ENCODE measurements at places on chromosomes 5 and 9.

DNA sequence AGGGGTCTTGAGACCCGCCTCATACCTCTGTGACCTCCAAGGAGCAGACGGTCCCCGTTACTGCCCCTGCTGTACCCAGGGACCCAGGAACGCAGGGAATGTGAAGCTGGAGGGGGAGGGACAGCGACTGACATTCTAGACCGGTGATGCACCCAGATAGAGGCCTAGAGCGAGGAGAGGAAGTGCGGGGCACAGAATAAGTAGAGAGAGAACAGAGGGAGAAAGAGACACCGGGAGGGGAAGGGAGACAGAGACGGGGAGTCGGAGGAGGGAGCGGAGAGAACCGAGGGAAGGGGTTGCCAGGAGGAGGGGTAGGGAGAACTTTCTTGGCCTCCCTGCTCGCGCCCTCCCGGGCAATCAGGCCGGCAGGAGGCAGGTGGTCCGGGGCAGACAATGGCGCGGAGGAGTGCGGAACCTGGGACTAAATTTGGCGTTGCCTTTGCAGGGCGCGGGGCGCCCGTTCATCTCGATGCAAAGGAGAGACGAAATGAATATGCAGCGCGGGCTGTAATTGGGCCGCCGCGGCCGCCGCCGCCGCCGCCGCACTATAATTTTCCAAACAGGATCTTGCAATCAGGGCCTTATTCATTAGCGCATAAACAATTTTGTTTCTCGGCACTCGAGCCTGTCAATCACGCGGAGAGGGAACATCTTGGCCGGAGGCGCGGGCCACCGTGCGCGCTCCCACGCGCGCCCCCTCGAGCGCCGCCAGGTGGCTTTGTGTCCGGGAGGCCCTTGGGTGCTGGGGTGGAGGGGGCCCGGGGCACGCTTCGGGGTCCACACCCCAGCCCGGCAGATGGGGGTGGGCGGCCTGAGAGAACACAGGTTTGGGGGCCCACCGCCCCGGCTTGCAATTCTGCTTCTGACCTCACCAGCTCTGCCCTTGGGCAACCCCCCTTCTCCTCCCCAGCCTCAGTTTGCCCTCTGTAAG is 33.0 kb downstream of the NDUFA8 start:
- DNase-seq = no peak

DNA sequence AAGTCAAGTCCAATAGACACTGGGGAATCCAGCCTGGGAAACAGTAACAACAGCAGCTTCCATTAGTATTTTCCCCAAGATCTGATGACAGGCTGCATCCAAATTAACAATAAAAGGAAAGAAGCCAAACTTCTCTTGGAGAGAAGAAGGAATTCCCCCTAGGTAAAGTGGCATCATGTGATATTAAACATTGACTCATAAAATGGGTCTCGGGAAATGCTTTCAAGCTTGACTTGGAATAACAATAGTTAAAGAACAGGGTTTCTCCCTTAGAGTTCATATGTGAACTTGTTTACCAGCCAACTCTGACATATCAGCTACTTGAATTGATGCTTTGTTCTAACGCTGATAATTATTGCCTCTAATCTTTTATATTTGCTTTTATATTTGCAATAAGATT is 45.4 kb downstream of the ENTREP1 start:
- DNase-seq = no peak

DNA sequence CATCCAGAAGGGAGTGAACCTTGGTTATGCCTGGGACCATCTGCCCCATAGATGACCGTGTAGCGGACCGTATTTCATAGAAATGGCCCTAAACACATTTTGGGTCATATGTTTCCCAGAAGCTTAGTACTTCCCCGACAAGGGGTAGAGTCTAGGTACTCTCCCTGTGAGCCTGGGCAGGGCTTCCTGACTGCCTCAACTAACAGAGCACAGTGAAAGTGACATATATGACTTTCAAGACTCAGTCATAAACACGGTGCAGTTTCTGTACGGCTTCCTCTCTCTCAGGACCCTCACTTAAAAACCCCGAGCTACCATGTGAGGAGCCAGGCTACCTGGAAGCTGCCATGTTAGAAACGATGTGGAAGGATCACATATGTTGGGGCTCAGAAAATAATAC is 20.9 kb downstream of the C9orf57 start:
- no peak for DNase-seq

- no peak for DNase-seq
Observed at GRCh38 chr9:128232528-128233428, 29.6 kb downstream of the DNM1 start.

DNA sequence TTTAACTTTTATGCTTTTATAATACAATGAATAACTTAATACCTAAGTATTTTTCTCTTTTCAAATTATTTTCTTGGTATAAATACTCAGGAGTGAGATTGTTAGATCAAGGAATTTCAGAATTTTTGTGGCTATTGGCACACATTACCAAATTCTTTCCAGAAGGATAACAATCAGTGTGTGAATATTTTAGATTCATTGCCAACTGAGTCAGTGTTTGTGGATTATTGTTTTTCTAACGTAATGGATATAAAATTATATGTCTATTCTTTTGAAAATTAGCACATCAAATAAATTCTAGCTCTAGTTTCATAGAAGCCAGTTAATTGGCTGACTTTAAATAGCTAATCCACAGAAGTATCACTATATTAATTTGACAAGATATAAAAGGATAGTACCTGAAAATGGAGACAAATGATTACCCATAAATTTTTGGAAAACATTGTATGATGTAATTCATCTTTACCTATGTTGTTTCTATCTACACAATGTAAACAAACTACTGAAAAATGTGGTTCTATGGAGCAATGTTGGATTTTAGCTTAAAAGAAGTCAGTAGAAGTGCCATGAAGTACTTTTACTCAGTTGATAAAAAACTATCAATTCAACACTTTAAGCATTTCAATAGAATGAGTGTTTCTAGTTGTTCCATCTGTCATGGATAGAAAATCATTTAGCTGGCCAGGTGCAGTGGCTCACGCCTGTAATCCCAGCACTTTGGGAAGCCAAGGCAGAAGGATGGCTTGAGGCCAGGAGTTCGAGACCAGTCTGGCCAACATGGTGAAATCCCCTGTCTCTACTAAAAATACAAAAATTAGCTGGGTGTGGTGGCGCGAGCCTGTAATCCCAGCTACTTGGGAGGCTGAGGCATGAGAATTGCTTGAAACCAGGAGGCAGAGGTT is 185.1 kb downstream of the ADAMTSL1 start:
- no peak for DNase-seq

DNA sequence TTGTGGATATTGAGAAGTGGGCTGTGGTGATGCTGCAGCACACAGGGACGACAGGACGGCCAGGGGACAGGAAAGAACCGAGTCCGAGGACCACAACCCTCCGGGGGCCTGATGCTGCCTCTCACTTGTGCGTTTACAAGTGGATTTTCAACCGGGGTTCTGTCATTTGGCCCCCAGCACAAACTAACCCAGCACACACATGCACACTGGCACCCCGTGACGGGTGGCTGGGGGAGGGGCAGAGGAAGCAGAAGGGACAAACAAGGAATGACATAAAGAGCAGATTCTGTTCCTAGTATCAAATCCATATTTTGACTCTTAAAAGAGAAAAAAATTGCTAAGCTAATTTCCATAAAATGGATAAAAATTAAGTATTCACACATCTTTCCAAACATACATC is 18.3 kb upstream of the ZFYVE16 start:
- DNase-seq = no peak

GRCh38 chr5:35456506-35456905 is 161.2 kb upstream of the SPEF2 start:
- no peak for DNase-seq

DNA sequence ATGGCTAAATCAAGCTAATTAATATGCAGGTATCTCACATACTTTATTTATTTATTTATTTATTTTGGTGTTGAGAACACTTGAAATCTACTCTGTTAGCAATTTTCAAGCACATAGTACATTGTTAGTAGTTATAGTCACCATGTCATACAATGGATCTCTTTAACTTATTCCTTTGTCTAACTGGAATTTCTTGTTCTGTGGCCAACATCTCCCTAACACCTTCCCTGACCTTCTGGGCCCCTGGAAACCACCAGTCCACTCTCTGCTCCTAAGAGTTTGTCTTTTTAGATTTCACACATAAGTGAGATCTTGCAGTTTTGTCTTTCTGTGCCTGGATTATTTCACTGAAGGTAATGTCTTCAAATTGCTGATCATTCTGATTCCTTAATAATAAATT is 229.1 kb downstream of the SEMA5A start:
- DNase-seq = no peak

DNA sequence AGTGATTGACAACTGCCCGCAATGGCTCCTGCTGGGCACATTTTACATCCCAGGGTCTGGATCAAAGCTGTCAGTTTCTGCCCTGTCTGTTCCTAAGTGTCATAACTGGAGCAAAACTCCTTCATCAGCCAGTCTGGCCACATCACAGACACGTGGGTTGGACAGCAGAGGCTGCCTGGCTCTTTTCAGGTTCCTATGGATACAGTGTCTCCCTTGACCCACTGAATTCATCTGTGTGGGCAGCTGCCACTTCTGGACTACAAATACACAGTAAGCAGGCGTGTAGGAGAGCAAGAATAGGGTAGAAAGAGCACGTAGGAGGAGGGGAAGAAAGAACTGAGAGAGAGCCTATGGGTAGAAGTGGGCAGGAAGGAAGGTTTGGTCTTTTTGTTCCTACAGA is 238.0 kb downstream of the ENC1 start:
- peak; percentile 15 for DNase-seq

GRCh38 chr5:930866-931265 is 38.2 kb downstream of the TRIP13 start:
- DNase-seq = no peak

DNA sequence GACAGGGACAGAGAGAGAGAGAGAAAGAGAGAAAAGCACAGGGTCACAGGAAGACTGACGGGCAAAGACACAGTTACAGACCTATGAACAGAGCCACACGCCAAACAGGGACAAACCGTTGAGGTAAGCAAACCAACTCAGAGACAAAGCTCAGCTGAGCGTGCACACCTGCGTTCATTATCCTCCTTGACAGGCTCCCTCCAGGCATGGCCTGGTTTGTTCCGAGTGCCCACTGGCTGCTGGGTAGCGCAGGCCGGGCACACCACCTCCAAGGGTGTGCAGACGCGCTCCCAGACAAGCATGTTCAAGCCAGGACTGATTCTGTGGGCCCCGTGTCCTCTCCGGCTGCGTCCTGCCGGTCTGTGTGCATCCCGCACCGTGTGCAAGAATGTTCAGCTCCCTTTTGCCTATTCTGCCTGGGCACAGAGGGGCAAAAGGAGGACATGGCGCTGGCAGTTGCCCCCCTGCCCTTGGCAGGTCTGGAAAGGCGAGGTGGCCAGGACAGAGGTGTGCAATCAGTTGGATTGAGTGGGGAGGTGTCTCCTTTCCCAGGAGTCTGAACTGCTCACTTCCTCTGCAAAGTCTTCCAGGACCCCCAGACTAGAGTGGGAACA is 467 bp upstream of the SMIM32 start:
- DNase-seq = peak; percentile 40

DNA sequence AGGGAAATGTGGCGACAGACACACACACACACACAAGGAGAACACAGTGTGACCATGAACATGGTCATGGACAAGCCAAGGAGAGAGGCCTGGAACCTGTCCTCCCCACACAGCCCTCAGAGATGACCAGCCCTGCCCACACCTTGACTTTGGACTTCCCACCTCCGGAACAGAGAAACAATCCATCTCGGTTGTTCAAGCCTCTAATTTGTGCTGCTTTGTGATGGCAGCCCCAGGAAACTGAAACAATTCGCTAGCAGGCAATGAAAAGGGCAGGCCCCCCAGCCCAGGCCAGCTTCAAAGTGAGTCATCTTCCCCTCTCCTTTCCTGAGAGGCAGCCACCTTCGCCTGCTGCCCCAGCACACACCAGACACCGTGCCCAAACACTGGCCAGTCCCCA is 47.7 kb downstream of the NSUN2 start:
- DNase-seq = no peak

DNA sequence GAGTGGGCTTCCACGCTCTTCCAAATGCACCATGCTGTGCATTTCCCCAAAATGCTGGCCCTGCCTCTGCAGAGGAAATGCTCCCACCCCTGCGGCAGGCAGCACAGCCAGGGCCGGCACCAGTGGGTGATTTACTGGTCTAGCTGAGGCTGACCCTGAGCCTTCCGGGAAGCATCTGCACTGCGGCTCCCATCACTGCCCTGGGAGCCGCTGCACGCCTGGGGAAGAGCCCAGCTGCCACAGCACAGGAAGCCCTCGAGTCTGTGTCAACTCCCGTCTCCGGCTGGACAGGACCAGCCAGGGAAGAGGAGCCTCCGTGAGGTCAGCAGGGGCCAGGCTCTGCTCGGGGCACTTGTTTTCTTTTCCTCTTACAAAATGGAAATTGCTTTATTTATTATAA is 25.1 kb upstream of the EEIG1 start:
- DNase-seq = peak; percentile 17

- DNase-seq = no peak
Observed at GRCh38 chr5:166324372-166324771, 1967.1 kb upstream of the WWC1 start.

DNA sequence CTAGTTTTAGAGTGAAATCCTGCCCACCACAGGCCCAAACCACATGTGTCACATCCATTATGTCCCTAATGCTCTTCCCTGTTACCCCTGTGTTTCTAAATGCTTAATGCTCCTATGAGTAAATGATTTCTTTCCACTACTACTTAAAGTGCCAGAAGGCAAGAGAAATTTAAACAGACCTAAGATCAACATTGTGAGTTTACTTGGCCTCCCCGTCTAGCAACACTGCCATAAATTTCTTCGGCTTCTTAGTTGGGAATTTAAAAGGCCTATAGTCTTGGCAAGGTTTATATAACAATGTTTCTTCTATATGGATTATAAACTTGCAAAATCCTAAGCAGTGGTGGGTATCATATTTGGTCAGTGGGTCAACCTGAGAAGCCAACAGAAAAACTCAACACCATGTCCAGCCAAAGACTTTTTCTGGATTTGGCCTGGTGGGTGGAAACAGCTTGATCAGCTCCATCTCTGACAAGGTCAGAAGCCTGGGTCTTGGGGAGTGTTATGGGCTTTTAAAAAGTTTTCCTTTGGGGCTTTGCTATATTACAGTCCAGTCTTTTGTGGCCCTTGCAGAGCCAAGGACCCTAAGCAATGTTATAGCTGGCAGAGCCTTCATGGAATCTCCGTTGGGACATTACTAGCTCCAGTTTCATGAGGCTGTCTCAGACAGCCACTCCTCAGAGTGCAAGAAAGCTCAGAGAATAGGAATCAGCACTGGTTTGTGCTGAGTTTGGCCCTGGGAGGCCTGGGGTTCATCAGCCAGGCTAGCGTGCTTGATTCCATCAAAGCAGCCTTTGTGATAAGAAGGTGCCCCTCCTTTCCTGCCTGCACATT is 119.8 kb downstream of the PRDM6 start:
- DNase-seq = no peak

- peak; percentile 81 for DNase-seq
Observed at GRCh38 chr5:55159763-55160492, at the start of gene GPX8. Gene GPX8, plus strand, starts transcription at chr5:55160171. Its CDS starts 22 bp downstream, at chr5:55160193.

Data from NCI-H1417 (cell line).